CD8-positive, alpha-beta T cell (primary cell): ENCODE measurements at places on chromosomes 6 and 20. TPM values are rescaled to one million over a fixed set of nuclear protein-coding genes. Genes with fewer than 3 reads are reported as not detected.
A peak's percentile ranks its signal among the peaks of the same experiment; 100 is the strongest.

PROKR2 gene
- total RNA-seq, result not detected

TUBB2B gene
- 0.78 TPM for total RNA-seq

BPIFB2 gene
- total RNA-seq, result not detected

STX11 gene
- total RNA-seq, result 18.9 TPM

NT5E gene
- total RNA-seq, result 12.7 TPM

ASIP gene
- not detected for total RNA-seq

NOX3 gene
- not detected for total RNA-seq

RSPO3 gene
- total RNA-seq, result not detected

SLC2A4RG gene
- total RNA-seq, result 79.3 TPM

DNA sequence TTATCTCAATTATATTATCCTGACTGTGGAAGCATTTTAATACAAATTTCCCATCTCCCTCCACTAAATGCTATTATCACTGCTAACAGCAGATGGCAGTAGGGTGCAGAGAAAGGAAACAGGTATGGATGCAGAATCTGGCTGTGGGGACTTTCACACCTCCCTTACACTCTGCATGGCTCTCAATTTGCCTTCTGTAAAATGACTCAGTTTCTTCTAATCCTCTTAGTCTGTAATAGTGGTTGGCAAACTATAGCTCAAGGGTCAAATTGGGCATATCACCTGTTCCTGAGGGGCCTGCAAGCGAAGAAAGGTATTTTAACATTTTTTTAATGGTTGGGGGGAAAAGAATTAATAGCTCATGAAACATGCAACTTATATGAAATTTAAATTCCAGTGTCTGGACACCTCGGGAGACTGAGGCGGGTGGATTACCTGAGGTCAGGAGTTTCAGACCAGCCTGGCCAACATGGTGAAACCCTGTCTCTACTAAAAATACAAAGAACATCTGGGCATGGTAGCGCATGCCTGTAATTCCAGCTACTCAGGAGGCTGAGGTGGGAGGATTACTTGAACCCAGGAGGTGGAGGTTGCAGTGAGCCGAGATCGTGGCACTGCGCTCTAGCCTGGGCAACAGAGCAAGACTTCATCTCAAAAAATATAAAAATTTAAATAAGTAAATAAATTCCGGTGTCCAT, 83.5 kb downstream of the ZMYND8 start:
- DNase-seq, result peak; percentile 77

DNA sequence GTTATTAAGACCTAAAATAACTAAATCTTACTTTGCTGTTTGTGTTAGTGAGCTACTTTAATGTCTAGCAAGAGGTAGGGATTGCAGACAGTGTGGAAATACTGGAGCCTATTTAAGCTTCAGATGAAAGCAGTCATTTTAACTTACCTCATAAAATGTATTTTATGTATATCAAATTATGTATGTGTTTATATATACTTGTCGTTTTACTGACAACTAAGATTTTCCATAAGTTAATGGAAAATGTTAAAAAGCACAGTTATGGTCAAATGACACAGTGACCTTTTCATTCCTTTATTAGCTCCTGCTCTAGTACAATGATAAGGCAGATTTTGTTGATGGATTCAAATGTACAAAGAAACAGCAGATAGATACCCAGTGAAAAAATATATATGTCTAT, 34.6 kb downstream of the QKI start:
- DNase-seq, result no peak

GRCh38 chr6:10550764-10551163, 29.6 kb downstream of the GCNT2 start:
- DNase-seq, result no peak

DNA sequence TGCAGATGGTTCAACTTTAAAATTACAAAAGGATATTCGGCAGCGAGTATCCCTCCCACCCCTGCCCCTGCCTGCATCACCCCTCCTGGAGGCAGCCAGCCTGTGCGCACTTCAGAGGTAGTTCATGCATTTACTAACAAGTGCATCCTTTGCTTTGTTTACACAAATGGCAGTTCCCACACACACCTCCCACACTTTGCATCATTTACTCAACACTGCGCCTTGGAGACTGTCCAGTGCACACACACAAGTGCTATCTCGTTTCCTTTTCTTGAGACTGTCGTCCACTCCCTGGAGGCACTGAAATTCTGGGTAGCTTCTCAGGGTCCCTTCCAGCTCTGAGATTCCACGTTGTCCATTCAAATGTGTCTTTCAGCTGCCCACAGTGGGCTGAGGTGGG, 53.1 kb upstream of the VSX1 start:
- DNase-seq, result no peak

GRCh38 chr20:7798176-7798575, 142.1 kb downstream of the HAO1 start:
- DNase-seq, result no peak

DNA sequence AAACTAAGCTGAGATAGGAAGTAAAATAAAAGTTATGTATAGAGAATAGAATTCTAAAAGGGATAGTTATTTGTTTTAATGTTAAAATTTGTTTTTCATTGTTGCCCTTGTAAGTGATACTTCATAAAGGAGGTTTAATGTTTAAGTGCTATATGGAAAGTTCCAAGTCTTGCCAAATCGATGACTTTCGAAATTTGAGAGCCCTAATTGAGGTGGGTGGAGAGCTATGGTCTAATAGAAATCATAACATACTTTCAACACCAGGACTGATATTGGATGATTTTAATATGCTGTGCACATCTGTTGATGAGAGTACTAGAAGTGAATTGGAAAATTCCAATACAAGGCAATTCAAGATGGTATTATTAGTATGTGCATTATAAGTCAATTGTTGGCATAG, 64.6 kb downstream of the RNF144B start:
- DNase-seq, result no peak

- no peak for DNase-seq
Measured at GRCh38 chr6:44681761-44682160, 294.3 kb downstream of the CDC5L start.

DNA sequence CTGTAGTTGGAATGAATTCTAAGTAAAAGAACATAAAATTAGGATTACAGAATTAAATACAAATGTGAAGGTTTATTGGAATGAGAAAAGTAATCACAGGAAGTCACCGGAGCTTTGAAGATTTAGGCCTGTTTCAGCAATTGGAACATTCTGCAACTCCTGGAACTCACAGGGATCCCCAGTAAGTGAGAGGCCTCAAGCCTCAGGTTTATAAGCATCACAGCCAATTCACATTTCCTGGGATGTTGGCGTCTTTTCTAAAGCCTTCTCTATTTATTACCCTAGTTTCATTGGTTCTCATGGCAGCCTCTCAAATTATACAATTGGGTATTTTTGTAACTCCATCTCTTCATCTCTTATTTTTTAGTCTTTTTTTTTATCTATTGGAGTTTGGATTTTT, 90.4 kb upstream of the HIVEP1 start:
- no peak for DNase-seq

GRCh38 chr6:24240380-24240928, 114.4 kb downstream of the NRSN1 start:
- DNase-seq, result no peak

- DNase-seq, result no peak
Measured at GRCh38 chr6:2430612-2431011, 185.2 kb upstream of the GMDS start.

GRCh38 chr6:13280254-13280653, 48.1 kb downstream of the TBC1D7 start:
- no peak for DNase-seq

DNA sequence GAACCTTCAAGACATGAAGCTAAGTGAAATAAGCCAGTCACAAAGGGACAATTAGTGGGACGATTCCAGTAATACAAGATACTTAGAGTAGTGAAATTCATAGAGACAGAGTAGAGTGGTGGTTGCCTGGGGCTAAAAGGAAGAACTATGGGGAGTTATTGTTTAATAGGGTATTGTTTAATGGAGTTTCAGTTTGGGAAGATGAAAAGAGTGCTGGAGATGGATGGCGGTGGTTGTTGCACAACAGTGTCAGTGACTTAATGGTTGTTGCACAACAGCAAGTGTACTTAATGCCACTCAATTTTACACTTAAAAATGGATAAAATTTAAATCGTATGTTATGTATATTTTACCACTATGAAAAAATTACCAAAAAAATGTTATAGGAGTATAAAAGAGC, 209.7 kb upstream of the TENT5A start:
- no peak for DNase-seq

GRCh38 chr20:1861347-1861976, 33.7 kb upstream of the SIRPA start:
- no peak for DNase-seq
